ENCODE measurements at places on chromosomes 6 and 20.

DNA sequence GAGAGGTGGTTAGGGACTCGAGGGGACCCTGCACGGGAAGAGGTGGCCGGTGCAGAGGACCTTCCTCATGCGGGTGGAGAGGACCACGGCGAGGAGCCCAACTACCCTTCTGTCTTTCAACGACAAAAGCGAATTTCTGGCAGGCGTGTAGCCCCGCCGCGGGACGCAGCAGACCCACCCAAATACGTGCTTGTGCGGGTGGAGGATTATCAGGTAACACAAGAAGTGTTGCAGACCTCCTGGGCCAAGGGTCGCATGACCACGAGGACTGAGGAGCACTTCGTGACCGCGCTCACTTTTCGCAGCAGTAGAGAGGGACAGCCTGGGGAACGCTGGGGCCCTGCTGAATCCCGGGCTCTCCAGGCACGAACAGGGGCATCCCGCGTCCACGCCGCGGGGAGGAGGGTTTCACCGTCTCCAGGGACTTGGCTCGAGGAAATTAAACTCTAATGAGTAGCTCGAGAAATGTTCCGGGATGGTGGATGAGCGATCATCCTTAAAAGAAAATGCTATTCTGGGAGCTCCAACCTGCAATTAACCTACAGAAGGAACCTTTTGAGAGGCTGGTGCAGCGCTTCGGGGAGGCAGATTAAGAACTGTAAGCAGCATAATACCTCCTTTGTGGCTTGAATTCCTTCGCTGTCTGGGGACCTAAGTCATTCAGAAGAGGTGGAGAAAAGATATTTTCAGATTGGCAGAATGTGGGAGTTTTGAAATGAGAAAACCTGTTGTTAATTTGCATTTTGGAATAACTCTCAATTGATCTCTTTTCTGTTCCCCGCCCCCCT, 804 bp downstream of the C6orf141 start:
- DNase-seq: no peak

DNA sequence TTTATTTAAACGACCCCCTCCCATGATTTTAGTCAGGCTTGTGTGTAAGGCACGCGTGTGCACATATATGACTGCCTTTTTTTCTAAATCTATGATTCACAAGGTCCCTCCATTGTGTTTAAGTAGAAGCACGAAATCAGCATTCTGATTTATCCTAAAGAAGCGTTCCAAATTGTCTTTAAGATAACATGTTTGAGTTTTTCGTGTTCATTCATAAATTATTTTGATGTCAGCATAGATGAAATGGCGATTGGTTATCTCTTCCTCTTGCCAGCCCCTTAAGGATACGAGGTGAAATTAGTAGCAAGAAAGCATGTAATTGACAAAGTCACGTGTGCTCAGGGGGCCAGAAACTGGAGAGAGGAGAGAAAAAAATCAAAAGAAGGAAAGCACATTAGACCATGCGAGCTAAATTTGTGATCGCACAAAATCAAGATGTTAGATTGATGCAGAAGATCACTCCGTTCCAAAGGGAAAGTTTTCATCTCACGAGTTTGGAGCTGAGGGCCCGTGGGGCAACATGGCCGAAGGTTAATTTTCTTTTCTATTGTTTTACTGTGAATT, at the start of gene LIN28B:
TSS of gene LIN28B (plus strand) at position 377 of the 564 bp plus-strand sequence. CDS start at position 521, 144 bp downstream.
- no peak for DNase-seq

- DNase-seq: no peak
Observed at GRCh38 chr20:36591281-36591680, 14.3 kb upstream of the RAB5IF start.

GRCh38 chr20:17654649-17655285, 27.3 kb downstream of the RRBP1 start:
- no peak for DNase-seq

- no peak for DNase-seq
Observed at GRCh38 chr6:137977814-137978213, 110.8 kb downstream of the TNFAIP3 start.

- no peak for DNase-seq
Observed at GRCh38 chr6:34523441-34524206, 32.5 kb downstream of the SPDEF start.

DNA sequence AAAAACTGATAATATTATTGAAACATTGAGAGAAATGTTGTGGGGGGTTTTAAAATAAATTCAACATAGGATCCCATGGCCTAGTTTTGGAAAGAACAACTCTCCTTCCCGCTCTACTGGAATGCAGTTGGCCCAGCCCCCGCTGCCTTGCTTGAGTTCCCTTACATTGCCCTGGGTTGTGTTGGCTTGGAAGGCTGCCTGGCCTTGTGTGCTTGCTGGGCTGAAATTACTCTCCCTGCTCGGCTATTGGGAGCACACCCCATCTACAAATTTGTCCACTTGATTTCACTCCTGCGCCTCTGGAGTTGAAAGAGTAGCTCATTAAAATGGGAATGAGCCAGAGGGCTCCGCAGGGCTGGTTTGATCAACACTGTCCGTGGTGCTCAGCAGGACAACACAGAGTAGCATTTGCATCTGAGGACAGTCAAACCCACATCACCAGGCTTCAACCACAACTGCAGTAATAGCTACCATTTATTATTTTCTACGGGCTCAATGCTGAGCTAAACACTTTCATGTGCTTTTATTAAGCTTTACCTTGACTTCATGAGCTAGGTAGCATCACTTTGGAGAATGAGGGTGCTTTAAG, 35.2 kb downstream of the DOK5 start:
- no peak for DNase-seq

GRCh38 chr20:9634327-9634726, 119.9 kb downstream of the LAMP5 start:
- DNase-seq: no peak

GRCh38 chr20:39800548-39800947, 838.4 kb downstream of the DHX35 start:
- no peak for DNase-seq

GRCh38 chr6:112401083-112401482, 54.0 kb downstream of the RFPL4B start:
- no peak for DNase-seq

- no peak for DNase-seq
Observed at GRCh38 chr20:2932498-2932897, 59.2 kb downstream of the PTPRA start.

DNA sequence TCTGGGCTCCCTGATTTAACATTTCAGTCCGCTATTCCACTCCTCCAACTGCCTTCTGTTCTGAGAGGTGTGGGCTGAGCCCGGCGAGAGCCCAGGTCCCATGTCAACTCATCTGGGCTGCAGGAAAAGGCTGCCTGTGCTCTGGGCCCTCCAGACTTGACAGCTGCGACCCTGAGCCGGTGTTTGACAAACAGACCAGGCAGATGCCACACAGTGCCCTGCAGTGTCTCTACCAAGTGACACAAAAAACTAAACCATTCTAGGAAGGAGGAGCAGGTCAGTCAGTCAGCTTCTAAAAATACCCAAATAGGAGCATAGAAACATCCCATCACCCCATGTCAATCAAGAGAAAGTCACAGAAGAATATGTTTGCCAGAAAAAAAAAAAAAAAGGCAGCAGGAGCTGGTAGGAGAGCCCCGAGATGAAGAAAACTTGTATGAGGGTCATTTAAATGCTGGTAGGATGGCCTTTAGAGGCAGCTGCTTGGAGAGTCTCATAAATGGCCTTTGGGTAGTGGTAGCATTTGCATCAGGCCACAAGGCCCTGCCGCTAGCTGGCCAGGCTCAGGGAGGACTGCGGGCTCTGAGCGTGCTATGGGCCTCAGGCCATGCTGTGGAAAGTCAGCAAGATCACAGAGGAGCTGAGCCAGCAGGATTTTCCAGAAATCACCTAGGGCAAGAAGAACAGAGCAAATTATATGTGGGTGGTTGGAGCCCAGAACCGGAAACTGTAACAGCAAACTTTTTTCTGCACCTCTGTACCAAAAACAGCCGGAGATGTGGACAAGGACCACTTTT, 36.6 kb upstream of the GFOD1 start:
- no peak for DNase-seq

GRCh38 chr6:33455051-33455450, 675 bp downstream of the ZBTB9 start:
- no peak for DNase-seq

DNA sequence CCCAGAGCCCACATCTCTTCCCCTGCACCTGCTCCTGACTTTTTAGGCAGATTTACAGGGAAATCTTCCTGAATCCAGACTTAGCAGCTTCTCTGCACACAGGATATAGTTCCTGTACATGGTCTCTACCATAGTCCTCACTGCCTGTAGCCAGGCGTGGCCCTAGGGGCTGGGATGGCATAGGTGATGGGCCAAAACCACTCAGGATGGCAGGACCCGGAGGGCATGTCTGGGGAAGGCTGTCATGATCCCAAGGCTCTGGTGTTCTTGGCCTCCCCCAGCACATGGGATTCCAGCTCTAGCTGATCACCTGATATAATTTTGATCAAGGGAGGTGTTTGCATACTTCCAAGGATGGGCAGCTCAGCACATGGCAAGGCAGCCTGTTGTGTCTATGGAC, 58.0 kb downstream of the TOX2 start:
- no peak for DNase-seq

GRCh38 chr6:63750400-63750799, 114.8 kb downstream of the PHF3 start:
- no peak for DNase-seq

DNA sequence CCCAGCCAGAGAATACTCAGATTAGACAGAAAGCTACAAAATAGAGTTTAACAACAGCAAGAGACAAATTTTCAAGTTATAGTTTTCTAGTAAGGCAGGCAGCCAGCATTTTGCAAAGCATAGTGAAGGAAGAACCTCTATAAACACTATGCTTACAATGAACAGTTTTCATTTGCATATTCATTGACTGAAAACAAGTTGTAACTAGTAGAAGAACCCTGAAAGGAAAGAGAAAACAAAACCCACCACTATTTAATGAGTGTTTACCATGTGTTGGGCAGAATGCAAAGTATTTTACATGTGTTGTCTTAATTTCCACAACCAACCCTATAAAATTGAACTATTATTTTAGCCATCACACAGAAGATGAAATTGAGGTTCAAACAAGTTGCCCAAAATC, 196.1 kb downstream of the UBE3D start:
- DNase-seq: no peak

- no peak for DNase-seq
Observed at GRCh38 chr6:126312013-126312665, 27.8 kb upstream of the CENPW start.

GRCh38 chr6:85772641-85773040, 130.0 kb upstream of the SYNCRIP start:
- DNase-seq: no peak

GRCh38 chr6:52493669-52494068, 73.5 kb downstream of the EFHC1 start:
- DNase-seq: no peak

DNA sequence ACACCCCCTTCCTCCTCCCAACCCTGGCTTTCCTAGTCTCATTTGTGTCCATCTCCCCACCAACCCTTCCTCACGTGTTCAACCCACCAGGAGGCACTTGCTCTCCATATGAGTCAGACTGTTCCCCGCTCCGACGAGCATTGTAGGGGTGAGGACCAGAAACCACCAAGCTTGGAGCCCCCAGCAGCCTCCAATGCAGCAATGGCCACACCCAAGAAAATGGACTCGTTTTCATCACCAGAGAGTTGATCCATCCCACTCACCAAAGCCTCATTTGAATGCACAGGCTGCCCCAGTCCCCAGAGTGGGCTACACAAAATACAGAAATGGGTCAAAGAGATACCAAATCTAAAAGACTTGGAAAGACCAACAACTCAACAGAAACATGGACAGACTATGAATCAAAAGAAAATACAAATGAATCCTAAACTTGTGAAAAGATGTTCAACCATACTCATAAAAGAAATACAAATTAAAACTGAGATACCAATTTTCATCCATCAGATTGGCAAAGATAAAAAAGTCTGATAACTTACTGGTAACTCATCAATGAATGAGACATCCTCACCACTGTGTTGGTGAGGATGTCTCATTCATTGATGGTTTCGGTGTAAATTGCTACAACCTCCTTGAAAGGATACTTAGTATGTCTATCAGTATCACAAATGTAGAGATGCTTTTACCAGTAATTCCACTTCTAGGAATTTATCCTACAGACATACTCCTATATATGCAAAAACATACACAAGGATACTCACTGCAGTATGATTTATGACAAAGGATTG, 68.1 kb downstream of the TRERF1 start:
- DNase-seq: no peak

DNA sequence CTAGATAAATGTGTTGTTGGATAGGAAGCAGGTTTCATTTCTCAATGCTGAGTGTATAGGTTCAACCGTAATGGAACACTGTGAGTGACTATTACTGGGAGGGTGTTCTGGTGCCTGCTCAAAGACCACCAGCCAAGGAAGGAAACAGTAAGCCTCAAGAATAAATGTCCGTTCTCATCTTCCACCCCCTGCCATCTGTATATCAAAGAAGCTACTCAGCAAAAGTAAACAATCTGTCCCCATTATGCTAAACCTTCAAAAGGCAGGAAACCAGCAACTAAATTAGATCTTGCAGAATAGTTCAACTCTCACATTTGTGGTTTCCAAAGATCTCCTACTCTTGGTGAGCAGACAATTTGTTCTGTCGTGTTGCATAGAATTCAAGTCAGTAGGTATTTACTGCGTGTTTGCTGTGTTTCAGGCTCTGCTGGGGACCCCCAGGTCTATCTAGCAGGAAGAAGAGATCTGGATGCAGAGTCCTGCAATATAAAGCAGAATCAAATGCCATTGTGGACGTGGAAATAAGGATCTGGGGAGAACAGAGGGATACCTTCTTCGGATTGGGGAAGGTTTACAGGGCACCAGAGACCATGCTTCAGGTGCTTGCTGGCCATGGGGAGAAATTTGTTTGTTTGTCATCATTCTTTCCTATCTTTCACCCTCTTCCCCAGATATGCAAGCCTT, 87.3 kb downstream of the SCML4 start:
- no peak for DNase-seq

- DNase-seq: no peak
Observed at GRCh38 chr6:17460862-17461261, 67.5 kb downstream of the CAP2 start.

DNA sequence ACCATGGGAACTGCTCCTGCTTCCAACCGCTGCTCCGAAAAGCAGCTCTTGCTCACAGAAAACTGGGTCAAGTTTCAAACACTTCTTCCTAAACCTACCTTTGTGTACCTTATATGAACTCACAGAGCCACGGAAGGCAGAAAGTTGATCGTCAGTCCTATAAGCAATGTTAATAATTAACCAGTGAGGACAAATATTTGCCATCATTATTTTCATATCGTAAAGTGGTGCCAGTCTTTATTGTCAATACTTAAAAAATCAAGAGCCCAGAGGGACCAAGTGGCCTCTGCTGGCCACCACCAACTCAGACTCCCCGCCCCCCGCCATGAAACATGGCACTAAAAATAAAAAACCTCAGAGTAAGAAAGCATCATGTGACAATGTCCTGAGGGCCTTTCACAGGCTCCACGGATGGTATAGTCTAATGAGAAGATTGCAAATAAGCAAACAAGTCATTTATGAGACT, 9.1 kb upstream of the PBOV1 start:
- no peak for DNase-seq

DNA sequence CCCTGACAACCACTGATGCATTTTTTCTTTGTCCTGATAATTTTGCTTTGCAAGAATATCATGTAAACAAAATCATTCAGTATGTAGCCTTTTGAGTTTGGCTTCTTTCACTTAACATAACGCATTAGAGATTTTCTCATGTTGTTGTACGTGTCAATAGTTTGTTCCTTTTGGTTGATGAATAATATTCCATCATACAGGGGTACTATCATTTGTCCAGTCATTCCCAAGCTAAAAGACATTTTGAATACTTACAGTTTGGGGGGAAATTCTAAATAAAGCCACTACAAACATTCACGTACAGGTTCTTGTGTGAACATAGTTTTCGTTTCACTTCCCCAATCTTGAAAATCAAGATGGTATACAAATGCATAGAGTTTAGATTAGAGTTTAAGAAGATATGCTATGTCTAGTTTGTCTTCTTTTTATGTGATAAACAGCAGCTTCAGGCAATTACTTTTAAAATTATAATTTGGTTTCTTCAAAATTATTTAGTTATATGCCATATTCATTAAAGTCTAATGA, 5.2 kb downstream of the HAO1 start:
- no peak for DNase-seq
